ENCODE measurements at places on chromosomes 13 and 19.

GRCh38 chr19:7216373-7216902 lies 77.8 kb downstream of the INSR start:
- no peak for DNase-seq

- no peak for DNase-seq
Observed at GRCh38 chr19:13506471-13506820, at the start of gene CACNA1A. TSS of gene CACNA1A (minus strand) at chr19:13506479. CDS start at chr19:13506224, 255 bp downstream.

GRCh38 chr13:67829641-67830040 lies 599.5 kb upstream of the PCDH9 start:
- no peak for DNase-seq

DNA sequence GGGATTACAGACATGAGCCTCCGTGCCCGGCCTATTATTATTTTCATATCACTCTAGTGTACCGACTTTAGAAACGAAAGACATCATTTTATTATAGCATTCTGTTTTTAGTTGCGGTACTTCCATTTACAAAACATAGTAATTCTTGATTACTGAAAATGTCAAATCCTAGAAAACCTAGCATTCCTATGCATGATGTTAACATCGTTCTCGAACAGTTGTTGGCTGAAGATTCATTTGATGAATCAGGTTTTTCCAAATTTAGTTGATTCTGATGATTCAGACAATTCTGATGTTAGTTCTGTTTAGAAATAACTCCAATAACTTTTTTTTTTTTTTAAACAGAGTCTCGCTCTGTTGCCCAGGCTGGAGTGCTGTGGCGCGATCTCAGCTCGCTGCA lies 11.5 kb upstream of the MTRF1 start:
- no peak for DNase-seq

DNA sequence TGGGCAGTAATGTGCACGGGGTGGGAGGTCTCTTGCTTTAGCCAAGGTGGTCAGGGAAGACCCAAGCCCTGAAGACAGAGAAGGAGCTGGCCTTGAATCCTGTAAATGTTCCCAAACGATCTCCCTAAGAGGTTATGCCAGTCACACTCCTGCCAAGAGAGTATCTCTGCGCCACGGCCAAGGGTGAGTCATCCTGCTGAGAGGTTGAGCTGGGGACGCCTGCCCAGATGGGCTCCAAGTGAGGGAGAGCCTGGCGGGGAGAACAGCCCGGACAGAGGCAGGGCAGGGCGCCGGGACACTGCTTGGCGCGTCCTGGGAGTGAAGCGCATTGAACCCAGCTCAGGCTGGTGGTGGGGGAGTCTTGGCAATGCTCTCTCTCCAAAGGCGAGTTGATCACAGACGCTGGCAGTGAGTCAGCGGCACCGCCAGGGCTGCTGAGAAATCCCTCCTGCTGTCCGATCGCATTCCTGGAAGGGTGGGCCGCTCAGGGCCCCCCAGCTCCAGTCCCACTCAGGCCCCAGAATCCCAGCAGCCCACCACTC lies 16.4 kb downstream of the SULT2B1 start:
- DNase-seq, result no peak

GRCh38 chr13:101875717-101876393 lies 423.4 kb downstream of the ITGBL1 start:
- no peak for DNase-seq

GRCh38 chr13:35874704-35875103 lies 256.5 kb downstream of the DCLK1 start:
- no peak for DNase-seq

DNA sequence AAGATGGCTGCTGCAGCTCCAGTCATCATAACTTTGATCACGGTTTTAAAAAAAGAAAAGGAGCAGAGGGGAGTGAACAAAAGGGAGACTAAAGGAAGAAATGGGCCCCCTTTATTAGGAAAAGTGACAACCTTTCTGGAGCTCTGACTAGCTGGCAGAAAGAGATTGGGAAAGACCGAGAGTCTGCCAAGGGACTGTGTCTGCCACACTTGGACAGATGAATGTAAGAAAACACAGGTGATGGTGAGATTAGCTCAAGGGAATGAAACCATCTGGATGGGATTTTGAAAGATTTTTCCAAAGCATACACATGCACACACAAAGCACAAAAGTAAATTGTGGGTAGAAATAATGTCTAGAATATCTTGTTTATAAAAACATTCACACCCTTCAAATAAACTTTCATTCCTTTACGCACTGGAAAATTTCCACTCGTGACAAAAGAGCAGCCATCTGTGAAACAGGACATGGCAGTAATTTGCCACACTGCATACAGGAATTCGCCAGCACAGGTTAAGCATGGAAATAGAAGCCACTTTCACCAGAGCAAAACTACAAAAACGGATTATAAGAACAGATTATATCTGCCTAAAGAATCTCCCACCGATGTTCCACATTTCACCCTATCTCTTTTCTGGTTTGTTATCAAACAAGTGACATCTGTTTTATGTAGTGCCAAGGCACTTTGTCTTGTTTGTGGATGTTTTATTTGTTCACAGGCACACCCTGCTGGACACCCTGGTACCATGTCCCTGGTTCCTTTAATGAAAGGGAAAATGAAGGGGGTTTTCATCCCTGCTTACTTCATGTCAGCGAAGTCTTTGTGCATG lies 819.5 kb downstream of the DIAPH3 start:
- no peak for DNase-seq

GRCh38 chr13:32266130-32266529 lies 49.0 kb downstream of the ZAR1L start:
- DNase-seq, result no peak

- DNase-seq, result peak; percentile 67
Observed at GRCh38 chr19:50358483-50359327, 6.7 kb downstream of the NAPSA start.

All from stimulated activated naive CD4-positive, alpha-beta T cell (primary cell).